ENCODE measurements at places on chromosomes 5 and 9. TPM values are rescaled to one million over a fixed set of nuclear protein-coding genes. Genes with fewer than 3 reads are reported as not detected.

GRCh38 chr9:92769286-92769685 is 4.7 kb upstream of the BICD2 start:
- DNase-seq, result no peak

GRCh38 chr9:31702957-31703356 is 681.5 kb upstream of the ACO1 start:
- no peak for DNase-seq

The SV2C gene
- total RNA-seq, result 0.09 TPM

The PCDHA6 gene
- 0.31 TPM for total RNA-seq

The DBH gene
- total RNA-seq, result not detected

DNA sequence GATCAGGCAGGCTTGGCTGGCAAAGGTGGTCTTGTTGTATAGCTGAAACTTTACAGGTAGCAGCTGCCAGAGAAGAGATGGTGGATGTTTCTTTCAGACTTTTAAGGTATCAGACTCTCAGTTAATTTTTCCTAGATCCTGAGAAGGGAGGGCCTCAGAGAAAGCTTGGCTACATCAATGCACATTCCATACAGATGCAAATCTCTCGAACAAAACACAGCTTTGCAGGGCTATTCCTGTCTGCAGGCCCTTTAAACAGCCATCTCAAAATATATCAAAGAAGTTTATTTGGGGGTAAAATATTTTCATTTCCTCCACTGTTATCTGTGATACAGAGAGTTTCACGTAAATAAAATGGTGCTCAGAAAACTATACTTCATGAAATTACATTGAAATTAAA is 1584.4 kb downstream of the EFNA5 start:
- no peak for DNase-seq

DNA sequence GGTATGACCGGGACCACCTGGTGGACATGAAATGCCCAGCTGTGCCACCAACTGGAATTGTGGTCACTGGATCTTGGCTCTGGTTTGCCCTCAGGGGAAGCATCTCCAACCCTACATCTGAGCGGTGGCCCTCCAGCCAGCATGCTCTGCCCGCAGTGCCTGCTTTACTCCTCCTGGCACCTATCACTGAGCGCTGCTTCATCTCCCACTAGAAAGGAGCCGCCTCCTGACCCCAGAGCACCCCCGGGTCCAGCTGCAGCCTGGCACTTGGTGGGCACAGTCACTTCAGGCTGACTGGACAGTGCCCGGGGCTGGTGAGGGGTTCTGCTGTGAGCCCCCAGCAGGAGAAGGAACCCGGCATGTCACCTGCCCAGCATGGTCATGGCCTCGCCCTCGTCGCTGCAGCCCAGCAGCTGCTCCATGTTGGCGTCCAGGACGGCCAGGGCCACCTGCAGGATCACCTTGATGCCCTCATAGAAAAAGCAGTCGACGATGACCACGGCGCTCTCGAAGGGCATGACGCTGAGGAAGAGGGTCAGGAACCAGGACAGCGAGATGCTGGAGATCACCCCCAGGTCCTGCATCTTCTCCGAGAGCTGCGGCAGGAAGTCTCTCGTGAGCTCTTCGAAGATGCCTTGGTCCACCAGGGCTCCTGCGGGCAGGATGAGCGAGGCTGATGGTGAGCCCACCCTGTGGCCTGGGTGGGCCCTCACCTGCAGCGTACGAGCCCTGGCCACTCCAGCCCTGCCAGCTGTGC is 16.1 kb upstream of the MRNIP start:
- DNase-seq, result no peak

The NRARP gene
- total RNA-seq, result 2.6 TPM

The DMRT3 gene
- total RNA-seq, result not detected

The AOPEP gene
- 147 TPM for total RNA-seq

- DNase-seq, result no peak
Observed at GRCh38 chr5:169580964-169581363, 2.6 kb upstream of the SPDL1 start.

The GCNT4 gene
- total RNA-seq, result 0.25 TPM

GRCh38 chr5:58898538-58898937 is 315.7 kb downstream of the RAB3C start:
- DNase-seq, result no peak

The ADAMTS13 gene
- 2.4 TPM for total RNA-seq

The CBY3 gene
- total RNA-seq, result not detected

DNA sequence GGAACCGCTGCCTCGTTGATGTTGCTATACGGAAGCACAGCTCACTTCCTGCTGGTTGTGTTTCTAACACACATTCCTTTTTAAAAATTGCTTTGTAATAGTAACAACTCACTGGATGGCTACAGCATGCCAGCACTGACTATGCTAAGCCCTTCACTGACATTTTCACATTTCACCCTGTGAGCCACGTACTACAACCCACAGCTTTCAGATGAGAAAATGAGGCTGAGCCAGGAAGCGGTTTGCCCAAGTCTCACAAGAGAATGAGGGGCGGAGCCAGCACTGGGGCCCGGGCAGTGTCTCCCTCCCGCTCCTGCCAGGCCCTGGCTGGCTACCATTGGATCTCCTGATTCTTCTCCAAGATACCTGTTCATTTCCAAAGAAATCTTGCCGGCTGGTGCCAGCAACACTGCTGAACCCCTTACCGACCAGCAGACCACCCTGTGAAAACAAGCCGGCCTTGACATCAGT is 38.3 kb downstream of the FAM78A start:
- peak; percentile 75 for DNase-seq

DNA sequence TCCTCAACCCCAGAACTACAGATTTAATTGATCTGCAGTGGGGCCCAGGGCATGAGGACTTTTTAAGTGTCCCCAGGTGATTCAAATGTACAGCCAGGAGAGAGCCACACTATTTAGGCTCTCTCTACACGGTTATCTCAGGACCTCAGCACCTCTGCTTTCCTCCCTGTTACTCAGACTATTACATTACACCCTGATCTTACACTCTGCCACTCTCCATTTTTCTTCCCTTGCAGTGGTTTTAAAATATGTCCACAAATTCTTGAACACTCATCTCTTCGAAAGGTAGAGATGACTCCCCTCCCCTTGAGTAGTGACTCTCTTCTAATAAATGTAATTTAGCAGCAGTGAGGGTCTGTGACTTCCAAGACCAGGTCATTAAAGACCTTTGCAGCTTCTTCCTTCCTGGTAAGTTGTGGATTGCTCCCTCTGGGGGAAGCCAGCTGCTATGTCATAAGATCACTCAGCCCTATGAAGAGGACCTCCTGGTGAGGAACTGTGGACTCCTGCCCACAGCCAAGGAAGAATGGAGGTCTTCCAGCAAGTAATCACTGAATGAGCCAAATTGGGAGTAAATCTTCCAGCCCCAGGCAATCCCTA is 87.5 kb upstream of the SSBP2 start:
- no peak for DNase-seq

The SLIT3 gene
- total RNA-seq, result 8.6 TPM

DNA sequence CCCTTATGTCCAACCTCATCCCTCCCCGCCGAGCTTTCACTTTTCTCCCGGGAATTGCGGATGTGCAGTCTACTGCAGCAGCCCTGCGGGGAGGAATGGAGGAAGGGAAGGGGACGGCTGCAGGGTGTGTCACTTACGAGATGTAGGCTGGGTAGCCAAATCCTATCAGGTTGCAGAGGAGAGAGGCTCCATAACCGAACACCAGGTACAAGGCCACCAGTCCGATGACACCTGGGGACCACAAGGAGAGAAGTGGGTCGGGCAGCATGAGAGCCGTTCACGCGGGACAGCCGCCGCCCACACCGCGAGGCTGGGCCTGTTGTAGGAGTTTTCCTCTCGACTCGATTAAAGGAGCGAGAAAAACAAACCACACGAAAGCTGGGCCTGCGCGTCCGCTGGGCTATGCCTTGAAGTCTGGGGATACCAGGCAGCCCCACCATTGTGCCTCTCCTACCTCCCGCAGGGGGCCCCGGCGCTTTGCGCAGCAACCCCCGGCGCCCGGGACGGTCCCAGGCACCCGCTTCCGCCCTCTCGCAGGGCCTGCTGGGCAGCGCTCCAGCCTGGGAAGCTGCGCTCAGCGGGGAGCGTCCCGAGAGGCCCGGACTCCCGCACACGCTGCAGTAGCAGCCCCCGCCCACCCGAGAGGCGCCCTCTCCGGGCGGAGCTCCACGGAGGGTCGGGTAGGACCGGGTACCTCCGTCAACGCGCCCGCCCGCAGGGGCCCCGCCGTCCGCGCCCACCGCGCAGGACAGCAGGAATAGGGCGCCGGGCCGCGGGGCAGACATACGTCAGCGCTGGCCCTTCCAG is 798 bp downstream of the REEP5 start:
- DNase-seq, result peak; percentile 71

GRCh38 chr5:5902678-5903646 is 475.4 kb downstream of the MED10 start:
- DNase-seq, result no peak

- no peak for DNase-seq
Observed at GRCh38 chr9:127874301-127875221, 2.9 kb downstream of the AK1 start.

- DNase-seq, result no peak
Observed at GRCh38 chr9:118609355-118610044, 759.7 kb downstream of the BRINP1 start.

DNA sequence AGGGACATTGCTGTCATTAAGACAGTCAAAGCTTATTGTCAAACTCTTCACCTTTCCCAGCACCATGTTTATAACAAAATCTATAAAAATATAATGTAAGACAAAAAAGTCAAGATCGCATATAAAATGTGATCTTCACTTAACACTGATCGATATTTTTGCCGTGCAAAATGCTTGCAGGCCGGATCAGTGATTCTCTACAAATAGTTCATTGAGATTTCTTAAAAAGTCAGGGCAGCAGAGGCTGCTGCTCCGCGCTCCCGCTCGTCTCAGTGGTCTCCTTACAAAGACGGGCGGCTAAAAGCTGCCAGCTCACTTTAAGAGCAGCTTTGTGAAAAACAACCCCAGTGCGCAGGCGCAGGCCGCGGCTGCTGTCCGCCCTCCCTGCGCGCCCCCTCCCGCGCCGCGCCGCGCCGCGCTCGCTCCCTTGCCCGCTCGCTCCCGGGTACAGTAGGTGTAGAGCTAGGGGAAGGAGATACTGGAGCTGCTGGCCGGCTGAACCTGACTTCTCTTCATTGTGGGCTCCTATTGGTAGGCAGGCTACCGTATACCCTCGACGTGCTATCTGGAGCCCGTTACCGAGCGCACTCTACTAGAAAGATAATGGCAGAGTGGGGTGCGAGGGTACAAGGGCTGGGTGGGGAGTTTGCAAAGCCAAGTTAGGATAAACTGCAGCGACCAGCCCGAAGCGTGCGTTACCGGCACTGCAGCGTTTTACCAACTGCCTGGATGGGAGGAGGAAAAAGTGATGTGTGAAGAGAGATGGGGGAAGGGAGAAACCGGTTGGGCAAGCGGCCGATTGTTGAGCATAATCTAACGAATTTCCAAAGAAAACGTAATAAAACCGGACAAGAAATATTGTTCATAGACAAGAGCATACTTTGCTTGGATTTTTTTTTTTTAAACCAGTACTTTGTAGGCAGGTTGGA is at the start of gene ARRDC3:
Gene ARRDC3, minus strand, starts transcription at position 291 of the 929 bp plus-strand sequence. Its CDS starts 225 bp downstream, at position 66.
- DNase-seq, result peak; percentile 97

The GGTA1 gene
- total RNA-seq, result 10.4 TPM

- DNase-seq, result no peak
Observed at GRCh38 chr9:94806307-94806893, 79.9 kb downstream of the AOPEP start.

DNA sequence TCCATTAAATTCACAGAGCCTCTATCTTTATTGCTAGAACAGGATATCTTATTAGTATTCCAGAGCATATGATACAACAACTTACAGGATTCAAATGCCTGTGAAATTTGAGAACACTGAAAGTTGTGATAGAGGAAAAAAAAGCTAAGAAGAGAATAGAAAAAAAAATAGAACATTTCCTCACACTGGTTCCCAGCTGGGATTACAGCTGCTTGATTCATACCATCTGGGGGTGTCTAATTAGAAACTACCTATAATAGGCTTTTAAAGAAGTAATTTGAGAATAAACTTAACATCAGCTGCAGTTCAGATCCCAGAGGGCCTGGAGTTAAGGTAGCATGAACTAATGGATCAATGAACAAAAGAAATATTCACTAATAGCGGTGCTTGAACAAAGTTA is 922.0 kb downstream of the CDH12 start:
- DNase-seq, result no peak

DNA sequence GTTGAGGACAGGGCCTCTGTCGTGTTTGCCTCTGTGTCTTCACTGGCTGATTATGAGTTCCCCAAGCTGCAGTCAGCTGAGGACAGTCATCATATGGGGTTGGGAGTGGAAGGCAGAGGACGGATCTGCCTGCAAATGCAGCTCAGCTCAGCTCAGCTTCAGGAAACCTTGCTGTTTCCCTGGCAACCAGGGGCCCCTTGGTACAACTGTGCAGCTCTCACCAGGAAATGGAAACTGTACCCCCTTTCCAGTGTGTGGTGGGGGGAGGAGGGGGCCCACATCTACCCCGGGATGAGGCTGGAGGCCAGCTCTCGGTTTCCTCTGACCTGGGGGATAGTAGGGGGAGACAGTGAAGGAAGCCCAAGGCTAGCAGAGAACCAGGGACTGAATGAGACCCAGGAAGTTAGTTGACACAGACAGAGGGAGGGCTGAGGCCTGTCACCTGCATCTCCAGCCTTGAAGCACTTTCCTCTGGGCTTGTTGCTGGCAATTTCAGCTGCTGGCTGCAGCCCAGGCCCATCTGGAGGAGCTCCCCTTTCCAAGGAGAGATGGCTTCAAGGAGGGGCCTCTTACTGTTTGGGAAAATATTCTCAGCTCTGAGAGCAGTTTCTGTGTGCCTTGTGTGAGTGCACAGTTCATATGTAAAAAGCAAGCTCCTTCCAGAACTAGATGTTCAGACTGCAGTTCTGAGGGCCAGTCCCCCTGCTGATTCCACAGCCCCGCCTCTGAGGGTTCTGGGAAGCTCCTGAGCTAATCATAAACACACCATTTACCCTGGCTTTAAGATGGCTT is 6.9 kb downstream of the ANXA6 start:
- peak; percentile 26 for DNase-seq

The PCDHGA12 gene
- total RNA-seq, result 5.6 TPM

The ABCA1 gene
- total RNA-seq, result 15.6 TPM

Measured in heart right ventricle (tissue), 16 donors.